Activated T-cell treated with anti-CD3 and anti-CD28 coated beads for 48 hours (primary cell): ENCODE measurements at places on chromosomes 6 and 20.

- no peak for DNase-seq
Observed at GRCh38 chr6:163392533-163392932, 22.0 kb upstream of the QKI start.

DNA sequence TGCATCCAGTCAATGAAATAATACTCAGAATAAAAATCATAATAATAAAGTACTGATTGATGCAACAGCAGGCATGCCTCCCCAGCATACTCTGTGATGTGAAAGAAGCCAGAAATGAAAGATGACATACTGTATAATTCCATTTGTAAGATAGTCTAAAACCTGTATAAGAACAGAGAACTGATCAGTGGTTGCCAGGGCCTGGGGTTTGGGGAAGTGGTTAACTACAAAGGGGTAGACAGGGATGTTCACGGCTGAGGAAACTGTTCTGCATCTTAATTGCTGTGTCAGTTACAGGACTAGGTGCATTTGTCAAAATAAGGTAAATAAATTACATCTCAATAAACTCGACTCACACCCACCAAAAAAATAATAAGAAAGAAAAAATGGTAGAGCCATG, 81.3 kb upstream of the BMP2 start:
- DNase-seq, result no peak

DNA sequence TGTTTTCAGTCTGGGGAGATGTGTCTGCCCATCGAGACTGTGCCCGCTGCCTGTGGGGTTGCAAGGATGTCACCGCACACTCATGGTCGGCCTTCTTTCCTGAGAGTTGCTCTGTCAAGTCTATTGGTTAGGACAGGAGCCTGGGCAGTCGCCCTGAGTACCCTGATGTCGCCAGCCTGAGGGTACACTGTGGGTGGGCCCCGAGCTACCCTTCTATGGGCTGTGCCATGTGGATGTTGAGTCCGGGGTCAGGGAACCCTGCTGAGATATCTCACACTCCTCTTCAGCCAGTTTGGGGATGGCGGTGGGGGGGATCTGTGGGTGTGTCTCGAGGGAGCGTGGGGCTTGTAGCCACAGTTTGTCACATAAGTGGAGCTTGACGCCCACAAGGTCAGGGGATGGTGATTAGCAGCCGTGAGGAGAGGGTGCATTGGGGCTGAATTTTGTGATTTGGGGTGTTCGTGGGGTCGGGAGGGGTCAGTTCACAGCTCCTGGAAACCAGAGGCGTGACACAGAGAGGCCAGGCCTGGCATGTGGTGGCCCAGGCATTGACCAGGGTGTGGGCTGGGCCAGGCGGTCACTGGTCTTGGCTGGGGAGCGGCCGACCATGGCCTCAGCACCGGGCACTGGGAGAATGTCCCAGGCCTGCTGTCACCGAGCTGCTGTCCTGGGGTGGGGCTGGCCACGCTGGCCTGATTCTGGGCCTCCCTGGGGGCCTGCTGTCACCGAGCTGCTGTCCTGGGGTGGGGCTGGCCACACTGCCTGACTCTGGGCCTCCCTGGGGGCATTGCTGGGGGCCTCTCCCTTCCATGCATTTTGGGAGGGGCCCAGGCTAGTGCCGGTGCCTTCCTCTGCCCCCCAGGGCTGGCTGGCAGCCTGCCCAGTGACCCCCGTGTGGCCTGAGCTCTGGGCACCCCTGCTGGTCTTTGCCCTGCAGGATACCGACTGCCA, 1.6 kb upstream of the NPBWR2 start:
- no peak for DNase-seq

DNA sequence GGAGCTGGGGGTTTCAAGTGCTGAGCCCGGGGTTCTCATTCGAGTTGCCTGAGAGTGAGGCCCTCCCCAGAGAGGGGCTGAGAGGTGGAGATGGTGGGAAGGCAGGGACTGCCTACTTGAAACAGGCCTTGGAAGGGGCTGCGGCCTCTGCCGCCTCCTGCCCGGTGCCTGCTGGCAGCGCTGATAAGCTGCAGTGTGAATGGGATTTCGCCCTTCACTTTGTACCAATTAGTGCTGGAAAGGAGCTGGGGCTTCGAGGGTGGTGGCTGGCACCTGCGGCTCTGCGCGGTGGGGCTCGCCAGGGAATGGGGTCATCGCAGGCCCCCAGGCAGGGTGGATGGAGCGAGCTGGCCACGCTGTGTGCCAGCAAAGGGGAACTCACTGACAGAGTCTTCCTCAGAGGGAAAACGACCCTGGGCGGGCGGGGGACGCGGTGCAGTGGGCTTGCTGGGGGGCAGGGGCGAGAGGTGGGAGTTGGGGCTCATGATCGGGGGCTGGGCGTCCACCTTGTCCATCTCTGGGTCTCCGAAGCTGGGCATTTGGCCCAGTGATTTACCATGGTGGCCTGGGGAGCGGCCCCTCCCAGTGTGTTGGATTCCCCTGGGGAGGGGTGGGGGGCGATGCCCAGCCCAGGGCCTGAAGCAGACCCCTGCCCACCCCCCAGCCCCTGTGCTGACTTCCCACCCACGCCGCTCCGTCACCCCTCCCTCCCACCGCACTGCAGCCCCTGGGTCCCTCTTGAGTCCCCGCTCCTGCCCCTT, 22.9 kb downstream of the COL20A1 start:
- no peak for DNase-seq

GRCh38 chr6:53930330-53930729, 135.5 kb downstream of the LRRC1 start:
- DNase-seq, result no peak

DNA sequence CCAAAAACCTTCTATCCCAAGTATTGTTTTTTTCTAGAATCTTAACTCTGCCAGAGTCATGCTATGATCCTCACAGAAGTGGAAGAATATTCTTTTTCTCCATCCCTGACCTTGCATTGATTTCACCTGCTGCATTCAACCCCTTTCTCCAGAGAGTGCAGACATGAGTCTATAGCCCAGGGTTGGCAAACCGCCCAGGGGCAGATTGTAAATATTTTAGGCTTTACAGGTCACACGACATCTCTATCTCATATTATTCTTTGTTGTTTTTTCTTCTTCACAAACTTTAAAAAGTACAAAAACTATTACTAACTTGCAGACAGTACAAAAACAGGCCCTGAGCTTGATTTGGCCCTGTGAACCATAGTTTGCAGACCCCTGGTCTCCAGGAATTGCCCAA, 112.1 kb upstream of the ASF1A start:
- DNase-seq, result no peak

- no peak for DNase-seq
Observed at GRCh38 chr6:108497883-108498282, 62.8 kb upstream of the FOXO3 start.

DNA sequence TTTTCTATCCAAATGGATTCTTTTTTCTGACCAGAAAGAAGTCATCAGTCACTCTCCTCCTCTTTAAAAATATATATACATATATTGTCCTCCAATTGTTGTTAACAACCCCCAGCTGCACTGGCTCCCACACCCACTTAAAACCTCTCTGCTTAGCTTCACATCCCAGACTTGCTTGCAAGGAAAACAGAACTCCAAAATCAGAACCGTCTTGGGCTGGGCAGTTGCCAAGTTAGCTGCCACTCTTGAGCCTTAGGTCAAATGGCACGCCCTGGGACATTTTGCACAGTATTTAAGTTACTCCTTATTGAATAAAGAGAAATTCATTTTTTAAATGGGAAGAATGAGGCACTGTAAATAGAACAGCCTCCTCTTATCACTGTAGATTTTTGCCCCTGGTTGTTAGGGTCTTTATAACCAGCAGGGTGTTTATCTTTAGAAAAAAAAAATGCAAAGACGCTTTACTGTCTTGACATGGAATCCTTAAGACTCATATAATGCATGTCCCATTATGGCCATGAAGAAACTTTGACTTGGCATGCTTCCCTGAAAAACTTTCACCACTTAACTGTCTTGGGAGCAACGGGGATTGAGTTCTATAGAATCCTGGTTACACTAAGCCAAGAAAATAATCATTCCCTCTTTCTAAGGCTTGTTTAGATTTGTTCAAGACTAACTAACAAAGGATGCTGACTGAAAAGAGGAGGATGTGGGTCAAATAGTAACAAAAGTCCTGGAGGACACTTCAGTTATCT, 204.5 kb downstream of the ISM1 start:
- DNase-seq, result no peak

DNA sequence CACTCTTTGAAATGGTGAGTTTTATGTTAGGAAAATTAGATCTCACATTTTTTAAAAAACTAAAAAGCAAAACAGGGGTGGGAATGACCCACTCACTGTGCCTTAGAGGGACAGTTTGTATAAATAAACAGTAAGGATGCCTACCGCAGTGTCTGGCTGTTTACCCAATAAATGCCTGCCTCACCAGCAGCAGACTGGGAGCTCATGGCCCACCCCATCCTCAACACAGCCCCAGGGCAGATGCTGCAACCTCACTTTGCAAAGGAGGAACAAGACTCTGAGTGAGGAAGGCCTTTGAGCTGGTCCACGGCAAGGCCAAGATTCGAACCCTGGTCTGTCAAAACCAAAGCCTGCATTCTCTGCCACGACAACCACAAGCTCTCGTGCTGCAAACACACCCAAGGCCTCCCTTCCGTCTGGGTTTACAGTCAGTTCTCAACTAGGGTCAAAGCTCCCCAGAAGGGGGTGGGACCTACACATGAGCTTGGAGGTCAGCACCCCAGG, 77.8 kb downstream of the BMP7 start:
- no peak for DNase-seq

DNA sequence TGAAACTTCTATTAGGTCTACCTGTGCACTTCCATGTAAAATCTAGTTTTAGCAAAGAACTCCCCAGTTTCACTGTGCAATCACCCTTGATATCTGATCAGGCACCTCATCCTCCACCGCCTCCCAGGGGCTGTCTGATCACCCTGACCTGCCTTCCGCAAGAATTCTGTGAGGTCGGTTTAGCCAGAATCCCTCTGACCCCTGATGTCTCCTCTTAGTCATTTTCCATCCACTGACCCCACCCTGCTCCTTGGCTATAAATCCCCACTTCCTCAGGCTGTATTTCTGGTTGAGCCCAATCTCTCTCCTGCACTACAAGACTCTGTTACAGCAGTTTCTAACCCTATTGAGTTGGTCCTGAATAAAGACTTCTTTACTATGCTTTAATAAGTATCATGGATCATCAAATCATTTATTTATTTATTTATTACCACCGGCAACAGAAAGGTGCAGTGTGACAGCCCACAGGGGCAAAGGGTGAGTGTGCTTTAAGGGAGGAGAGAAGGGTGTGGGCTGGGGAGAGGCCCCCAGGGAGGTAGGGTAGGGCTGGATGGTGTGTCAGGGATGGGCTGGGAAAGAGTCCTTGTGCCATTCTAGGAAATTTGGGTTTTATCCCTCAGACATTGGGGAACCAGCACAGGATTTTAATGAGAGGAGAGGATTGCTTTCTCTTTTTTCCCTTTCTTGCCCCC, 11.2 kb upstream of the SERPINB6 start:
- no peak for DNase-seq

DNA sequence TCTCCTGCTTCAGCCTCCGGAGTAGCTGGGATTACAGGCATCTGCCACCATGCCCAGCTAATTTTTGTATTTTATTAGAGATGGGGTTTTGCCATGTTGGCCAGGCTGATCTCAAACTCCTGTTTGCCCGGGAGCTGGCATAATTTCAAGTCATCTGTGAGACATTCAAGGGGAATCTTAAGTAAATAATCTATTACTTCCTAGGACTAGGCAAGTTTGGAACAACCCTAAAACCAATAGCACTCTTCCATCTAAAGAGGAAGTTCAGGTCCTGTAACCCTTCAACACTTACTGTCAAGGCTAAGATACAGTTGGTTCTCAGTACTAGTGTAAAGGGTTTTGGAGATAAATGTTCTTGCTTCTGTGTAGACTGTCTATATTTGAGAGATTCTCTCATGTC, 267.8 kb upstream of the IRAK1BP1 start:
- no peak for DNase-seq

- DNase-seq, result no peak
Observed at GRCh38 chr20:60310560-60311349, 352.5 kb downstream of the CDH26 start.

- no peak for DNase-seq
Observed at GRCh38 chr6:31822036-31822821, 5.3 kb upstream of the HSPA1B start.
